ENCODE measurements at places on chromosomes 7 and 10.

GRCh38 chr10:35421553-35422178, 85.4 kb downstream of the CCNY start:
- DNase-seq: peak; percentile 86
- peaks cover 70% of the 10 kb centered on the region for H3K4me1 ChIP-seq
- 0 out of 2 replicates have a peak, but pooled peaks cover 3% of the 10 kb centered on the region for H3K36me3 ChIP-seq
- H3K27me3 ChIP-seq: no peaks in the 10 kb centered on the region
- H3K27ac ChIP-seq: peak overlapping the region; percentile 84

DNA sequence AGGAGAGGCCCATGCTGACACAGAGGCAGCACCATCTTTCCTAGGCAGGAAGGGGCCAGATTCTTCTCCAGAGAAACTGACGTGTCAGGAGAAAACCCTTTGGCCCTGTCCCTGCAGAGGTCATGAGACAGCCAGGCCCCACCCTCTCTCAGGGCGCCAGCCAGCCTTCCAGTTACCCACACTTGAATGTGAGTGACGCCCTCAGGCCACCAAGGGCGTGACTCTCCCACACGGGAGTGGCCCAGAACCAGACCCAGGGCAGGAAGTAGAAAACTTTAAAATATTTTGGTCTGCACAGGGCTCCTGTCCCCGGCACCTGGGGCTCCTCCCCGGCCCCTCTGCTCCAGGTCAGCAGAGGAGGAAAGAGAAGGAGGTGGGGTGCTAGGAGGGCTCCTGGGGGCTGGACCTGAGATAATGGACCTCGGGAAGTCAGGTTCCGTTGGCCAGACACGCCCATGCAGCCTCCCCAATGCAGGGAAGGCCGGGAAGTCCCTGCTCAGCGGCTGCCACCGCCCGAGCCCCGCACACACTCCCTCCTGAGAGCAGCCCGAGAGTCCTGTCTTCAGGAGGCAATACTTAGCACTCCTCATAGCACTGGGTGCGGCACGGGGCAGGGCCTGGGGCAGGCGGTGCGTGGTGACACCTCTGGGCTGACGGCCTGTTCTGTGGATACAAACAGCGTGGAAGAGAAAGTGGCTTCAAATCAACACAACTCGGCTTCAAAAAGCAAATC, 67.0 kb upstream of the CFAP46 start:
- H3K4me3 ChIP-seq: no peak overlapping the region
- no peak overlapping the region for H3K27ac ChIP-seq
- DNase-seq: no peak
- 0 out of 2 replicates have a peak, but pooled peaks cover 5% of the 10 kb centered on the region for H3K27me3 ChIP-seq

- H3K4me3 ChIP-seq: no peak overlapping the region
- peaks cover 40% of the 10 kb centered on the region for H3K4me1 ChIP-seq
- H3K27ac ChIP-seq: no peak overlapping the region
- H3K36me3 ChIP-seq: no peaks in the 10 kb centered on the region
These were observed 74.8 kb downstream of the TPST1 start for GRCh38 chr7:66279912-66280311.

DNA sequence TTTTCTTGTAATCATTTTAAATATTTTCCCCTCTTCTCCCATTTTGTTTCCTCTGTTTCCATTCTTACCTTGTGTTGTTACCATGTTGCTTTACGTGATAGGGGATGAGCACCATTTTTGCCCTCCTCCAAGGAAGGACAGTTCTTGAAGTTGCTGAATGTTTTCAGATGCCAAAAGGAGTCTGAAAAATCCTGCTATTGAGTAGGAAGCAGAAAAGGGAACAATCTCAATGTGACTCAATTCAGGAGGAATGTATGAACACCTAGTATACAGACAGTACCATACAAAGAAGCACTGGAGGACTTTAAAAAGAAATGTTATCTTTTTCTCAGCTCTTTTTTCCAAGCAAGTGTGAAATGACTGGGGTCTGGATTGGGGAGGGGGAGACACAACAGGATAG, 5.1 kb upstream of the NAMPT start:
- DNase-seq: no peak
- no peaks in the 10 kb centered on the region for H3K27me3 ChIP-seq
- H3K27ac ChIP-seq: no peak overlapping the region
- H3K4me3 ChIP-seq: no peak overlapping the region
- H3K4me1 ChIP-seq: peaks cover 13% of the 10 kb centered on the region

DNA sequence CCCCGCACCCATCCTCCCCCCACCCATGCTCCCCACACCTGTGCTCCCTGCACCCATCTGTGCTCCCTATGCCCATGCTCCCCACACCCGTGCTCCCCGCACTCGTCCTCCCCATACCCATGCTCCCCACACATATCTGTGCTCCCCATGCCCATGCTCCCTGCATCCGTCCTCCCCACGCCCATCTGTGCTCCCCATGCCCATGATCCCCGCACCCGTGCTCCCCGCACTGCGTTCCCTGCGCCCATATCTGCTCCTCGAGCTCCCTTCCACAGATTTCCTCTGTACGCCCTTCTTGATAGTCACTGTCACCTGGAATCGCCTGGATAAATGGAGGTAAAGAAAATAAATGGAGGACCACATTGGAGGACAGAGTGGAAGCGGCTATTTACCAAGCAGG, 9.9 kb downstream of the DIP2C start:
- H3K36me3 ChIP-seq: no peaks in the 10 kb centered on the region
- no peaks in the 10 kb centered on the region for H3K27me3 ChIP-seq
- H3K4me1 ChIP-seq: peaks cover 37% of the 10 kb centered on the region
- DNase-seq: no peak
- no peak overlapping the region for H3K27ac ChIP-seq
- H3K4me3 ChIP-seq: no peak overlapping the region

GRCh38 chr10:113822174-113822573, 31.7 kb downstream of the DCLRE1A start:
- H3K27ac ChIP-seq: no peak overlapping the region
- no peaks in the 10 kb centered on the region for H3K27me3 ChIP-seq
- H3K4me1 ChIP-seq: no peaks in the 10 kb centered on the region

GRCh38 chr10:106734220-106734619, 430.3 kb downstream of the SORCS1 start:
- H3K4me3 ChIP-seq: no peak overlapping the region
- no peak overlapping the region for H3K27ac ChIP-seq
- no peaks in the 10 kb centered on the region for H3K27me3 ChIP-seq
- H3K4me1 ChIP-seq: no peaks in the 10 kb centered on the region

DNA sequence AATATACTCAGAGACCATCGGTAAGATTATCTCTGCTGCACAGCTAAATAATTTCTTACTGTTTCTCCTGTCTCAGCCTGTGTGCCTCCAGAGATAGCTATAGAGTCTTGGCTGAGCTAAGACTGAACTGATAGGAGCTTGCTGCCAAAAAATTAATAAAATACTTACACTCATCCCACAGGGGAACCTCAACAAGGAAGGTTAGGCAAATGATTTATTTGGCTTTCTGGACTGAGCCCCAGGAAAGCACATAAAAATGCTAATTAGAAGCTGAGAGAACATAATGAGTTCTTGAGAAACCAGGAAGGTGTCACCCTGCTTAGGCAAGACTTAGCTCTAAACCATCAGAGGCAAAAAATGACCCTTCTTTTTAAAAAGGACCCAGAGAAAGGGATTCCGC, 534.5 kb downstream of the TNS3 start:
- peaks cover 3% of the 10 kb centered on the region for H3K27me3 ChIP-seq
- no peak overlapping the region for H3K4me3 ChIP-seq
- no peaks in the 10 kb centered on the region for H3K4me1 ChIP-seq
- H3K27ac ChIP-seq: no peak overlapping the region

DNA sequence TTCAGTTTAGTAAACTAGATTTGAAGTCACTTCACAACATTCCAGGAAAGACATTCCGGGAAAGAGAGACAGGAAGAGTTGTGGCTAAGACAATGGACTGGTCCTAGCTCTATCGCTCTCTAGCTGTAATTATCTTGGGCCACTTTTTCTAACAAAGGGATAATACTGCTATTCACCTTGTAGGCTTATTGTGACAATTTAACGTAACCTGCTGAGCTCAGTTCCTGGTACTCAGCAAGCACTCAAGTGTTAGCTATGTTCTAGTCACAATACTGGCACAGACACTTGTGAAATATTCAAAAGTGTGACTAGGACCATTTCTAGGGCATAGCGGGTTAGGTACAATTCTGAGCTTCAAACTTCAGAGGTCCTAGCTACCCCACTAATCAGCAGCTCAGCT, 12.0 kb upstream of the NRCAM start:
- DNase-seq: no peak

DNA sequence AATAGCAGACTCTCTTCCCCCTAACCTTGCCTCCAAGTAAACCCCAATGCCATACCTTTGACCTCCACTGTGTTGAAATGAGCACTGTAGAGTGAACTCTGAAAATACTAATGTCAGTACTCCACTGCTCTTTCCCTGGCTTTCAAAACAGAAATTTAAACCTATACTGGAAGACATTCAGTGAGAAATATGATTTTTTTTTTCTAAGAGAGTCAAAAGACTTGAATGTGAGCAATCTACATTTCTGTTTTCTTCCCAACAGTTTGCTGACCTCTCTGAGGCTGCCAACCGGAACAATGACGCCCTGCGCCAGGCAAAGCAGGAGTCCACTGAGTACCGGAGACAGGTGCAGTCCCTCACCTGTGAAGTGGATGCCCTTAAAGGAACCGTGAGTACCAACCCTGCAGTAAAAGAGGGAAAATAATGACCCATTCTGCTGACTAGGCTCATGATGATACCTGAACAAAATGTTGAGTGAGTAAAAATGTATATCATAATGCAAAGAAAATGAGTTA, 6.4 kb downstream of the VIM start:
- no peak overlapping the region for H3K4me3 ChIP-seq
- peaks cover 7% of the 10 kb centered on the region for H3K27me3 ChIP-seq
- H3K36me3 ChIP-seq: peaks cover 92% of the 10 kb centered on the region
- DNase-seq: no peak

GRCh38 chr10:77614778-77615625, 22.6 kb downstream of the KCNMA1 start:
- H3K27me3 ChIP-seq: no peaks in the 10 kb centered on the region
- no peak overlapping the region for H3K27ac ChIP-seq
- no peaks in the 10 kb centered on the region for H3K36me3 ChIP-seq
- no peak for DNase-seq
- no peak overlapping the region for H3K4me3 ChIP-seq

GRCh38 chr10:3977761-3978160, 192.8 kb upstream of the KLF6 start:
- H3K36me3 ChIP-seq: no peaks in the 10 kb centered on the region
- no peak overlapping the region for H3K27ac ChIP-seq
- H3K4me3 ChIP-seq: no peak overlapping the region
- no peaks in the 10 kb centered on the region for H3K27me3 ChIP-seq

GRCh38 chr10:96441322-96441885, 72.3 kb downstream of the TLL2 start:
- H3K27ac ChIP-seq: no peak overlapping the region
- peaks cover 16% of the 10 kb centered on the region for H3K27me3 ChIP-seq
- H3K4me1 ChIP-seq: no peaks in the 10 kb centered on the region
- H3K4me3 ChIP-seq: no peak overlapping the region
- no peaks in the 10 kb centered on the region for H3K36me3 ChIP-seq
- DNase-seq: no peak

GRCh38 chr7:37352974-37353948, 95.4 kb downstream of the ELMO1 start:
- no peak overlapping the region for H3K4me3 ChIP-seq
- no peak overlapping the region for H3K27ac ChIP-seq

- H3K27me3 ChIP-seq: no peaks in the 10 kb centered on the region
- DNase-seq: no peak
- H3K27ac ChIP-seq: no peak overlapping the region
- H3K4me1 ChIP-seq: peaks cover 50% of the 10 kb centered on the region
- no peaks in the 10 kb centered on the region for H3K36me3 ChIP-seq
These were observed 99.7 kb upstream of the HDAC9 start for GRCh38 chr7:18395868-18396267.

- no peak overlapping the region for H3K4me3 ChIP-seq
- H3K27me3 ChIP-seq: no peaks in the 10 kb centered on the region
- DNase-seq: no peak
- no peak overlapping the region for H3K27ac ChIP-seq
These were observed 53.6 kb downstream of the KMT2C start for GRCh38 chr7:152382244-152382643.

- H3K36me3 ChIP-seq: no peaks in the 10 kb centered on the region
- no peak overlapping the region for H3K27ac ChIP-seq
- H3K4me1 ChIP-seq: no peaks in the 10 kb centered on the region
- no peaks in the 10 kb centered on the region for H3K27me3 ChIP-seq
These were observed 17.4 kb downstream of the ZNRF2 start for GRCh38 chr7:30301751-30302150.

- H3K27ac ChIP-seq: no peak overlapping the region
- no peaks in the 10 kb centered on the region for H3K27me3 ChIP-seq
- no peaks in the 10 kb centered on the region for H3K4me1 ChIP-seq
- no peak overlapping the region for H3K4me3 ChIP-seq
These were observed 1038.9 kb downstream of the GRM8 start for GRCh38 chr7:126213876-126214275.

DNA sequence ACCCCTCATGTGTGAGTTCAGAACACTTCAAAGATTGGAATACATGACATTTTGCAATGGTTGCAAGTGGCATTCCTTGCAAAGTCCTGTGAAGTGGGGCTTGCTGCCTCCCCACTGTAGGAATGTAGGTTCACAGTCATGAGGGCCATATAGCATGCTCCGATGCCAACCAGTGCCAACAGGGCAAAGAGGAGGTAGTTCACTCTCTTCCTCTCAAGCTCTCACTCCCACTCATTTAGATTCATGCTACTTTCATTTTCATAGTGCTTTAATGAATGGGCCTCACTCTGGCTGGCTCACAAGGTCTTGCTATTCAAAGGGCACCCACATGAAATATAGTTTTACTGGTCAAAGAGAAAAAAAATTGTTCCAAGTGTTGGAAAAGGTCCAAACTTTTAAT, 169.9 kb upstream of the AOAH start:
- no peak overlapping the region for H3K4me3 ChIP-seq
- no peaks in the 10 kb centered on the region for H3K27me3 ChIP-seq
- no peak overlapping the region for H3K27ac ChIP-seq

DNA sequence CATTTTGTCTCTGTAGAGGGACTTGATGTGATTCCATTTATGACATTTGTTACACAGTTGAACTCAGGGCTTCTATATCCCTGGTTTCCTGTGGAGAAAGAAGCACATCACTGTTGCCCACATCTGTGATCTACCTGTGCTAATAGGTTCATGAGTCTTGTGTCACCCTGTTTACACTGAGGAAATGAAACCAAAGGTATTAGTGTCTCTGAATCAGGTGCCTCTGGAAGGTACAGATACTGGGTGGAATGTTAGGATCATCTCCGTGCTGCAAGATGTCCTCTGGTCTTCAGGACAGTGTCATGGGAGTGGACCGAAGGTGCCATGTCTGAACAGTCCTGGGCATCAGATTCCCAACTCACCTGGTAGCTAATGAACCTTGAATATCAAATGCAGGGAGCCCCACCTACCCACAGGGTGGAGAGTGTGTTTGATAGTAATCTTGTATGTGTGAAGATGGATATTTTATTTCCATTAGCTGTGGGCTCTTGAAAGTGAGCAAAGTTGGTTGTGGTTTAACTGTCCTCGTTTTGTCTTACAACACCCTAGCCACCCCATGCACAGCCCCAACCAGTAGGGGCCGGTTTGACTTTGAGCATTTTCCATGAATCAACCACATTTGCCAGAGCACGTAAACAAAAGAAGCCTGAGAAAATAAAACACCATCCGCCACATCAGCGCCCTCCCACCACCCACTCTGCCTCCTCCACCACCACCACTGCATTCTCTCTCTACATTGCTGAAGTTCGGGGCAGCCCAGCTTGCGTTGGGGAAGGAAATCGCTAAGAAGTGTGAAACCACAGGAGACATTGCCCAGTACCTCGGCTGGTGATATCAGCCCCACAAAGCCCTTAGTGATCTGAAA, 40.7 kb downstream of the TARP start:
- H3K27me3 ChIP-seq: 0 out of 2 replicates have a peak, but pooled peaks cover 3% of the 10 kb centered on the region
- peaks cover 29% of the 10 kb centered on the region for H3K36me3 ChIP-seq
- H3K27ac ChIP-seq: 0 out of 2 replicates have a peak overlapping the region, but pooled peaks have one; percentile 8
- peak; percentile 84 for DNase-seq
